ENCODE measurements at places on chromosomes 6 and 20.
A peak's percentile ranks its signal among the peaks of the same experiment; 100 is the strongest.

DNA sequence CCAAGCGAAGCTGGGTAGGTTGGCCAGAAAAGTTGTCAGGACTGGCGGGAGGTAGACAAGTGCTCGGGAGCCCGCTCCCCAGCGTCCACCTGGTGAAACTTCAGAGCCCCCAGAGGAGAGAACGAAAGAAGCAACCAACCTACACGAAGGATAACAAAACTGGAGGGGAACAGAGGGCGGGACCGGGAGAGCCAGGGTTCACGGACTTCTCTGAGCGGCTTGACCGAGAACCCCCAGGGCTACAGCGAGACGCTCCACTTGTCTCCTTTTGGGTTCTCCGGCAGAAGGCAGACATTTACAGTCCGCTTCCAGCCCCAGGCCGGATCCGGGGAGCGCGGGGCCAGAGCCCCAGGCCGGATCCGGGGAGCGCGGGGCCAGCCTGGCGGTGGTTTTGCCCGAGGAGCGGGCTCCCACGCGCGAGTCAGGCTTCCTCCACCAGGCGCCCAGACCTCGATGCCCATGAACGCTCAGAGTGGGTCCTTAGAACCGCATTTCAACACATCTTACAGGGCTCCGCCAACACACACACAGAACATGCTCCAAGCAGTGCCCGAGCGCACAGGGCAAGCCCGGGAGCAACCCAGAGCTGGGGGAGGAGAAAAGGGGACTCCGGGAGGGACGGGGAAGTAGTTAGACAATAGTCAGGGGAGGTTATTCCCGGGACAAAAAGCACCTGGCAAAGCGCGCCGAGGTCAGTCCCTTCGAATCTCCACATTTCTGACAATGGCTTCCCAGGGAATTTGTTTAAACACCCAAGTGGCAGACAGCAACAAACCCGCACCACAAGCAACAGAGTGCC, 1.1 kb downstream of the PTPRK start:
- no peak for DNase-seq

DNA sequence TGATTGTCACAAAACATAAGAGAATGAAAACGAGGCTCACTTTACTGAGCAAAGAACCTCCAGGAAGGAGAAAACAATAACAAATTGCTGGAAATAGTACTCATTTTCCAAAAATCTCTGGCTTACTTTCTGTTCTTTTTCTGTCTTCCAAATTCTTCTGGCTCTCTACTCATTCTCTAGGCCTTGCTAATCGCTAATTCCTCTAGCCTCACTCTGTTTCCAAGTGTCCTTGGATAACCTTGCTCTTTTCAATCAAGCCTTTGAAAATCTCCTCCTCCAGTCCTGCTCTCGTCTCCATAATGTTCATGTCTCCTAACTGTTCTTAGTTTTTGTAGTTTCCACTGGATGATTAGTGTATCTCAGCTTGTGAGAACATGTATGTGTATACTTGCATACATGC, 96.2 kb upstream of the MAP7 start:
- DNase-seq: no peak

DNA sequence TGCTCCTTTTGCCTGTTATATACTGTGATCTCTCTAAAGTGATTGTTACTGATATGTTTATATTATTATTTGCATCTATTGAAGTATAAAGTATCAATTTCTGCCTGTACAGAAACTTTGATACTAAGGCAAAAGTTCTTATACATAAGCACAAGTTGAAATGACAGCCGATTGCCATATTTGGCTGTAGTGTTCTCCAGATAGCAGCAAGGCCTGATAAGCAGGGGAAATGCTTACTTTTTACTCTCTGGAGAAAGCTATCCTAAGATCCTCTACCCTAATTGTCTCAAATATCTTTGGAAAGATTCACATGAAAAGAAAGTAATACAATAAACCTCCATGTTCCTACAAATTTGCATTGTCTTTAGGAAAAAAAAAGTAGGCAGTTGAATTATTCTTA, 31.4 kb downstream of the SENP6 start:
- no peak for DNase-seq

GRCh38 chr6:79167931-79168694, 66.4 kb downstream of the HMGN3 start:
- no peak for DNase-seq

DNA sequence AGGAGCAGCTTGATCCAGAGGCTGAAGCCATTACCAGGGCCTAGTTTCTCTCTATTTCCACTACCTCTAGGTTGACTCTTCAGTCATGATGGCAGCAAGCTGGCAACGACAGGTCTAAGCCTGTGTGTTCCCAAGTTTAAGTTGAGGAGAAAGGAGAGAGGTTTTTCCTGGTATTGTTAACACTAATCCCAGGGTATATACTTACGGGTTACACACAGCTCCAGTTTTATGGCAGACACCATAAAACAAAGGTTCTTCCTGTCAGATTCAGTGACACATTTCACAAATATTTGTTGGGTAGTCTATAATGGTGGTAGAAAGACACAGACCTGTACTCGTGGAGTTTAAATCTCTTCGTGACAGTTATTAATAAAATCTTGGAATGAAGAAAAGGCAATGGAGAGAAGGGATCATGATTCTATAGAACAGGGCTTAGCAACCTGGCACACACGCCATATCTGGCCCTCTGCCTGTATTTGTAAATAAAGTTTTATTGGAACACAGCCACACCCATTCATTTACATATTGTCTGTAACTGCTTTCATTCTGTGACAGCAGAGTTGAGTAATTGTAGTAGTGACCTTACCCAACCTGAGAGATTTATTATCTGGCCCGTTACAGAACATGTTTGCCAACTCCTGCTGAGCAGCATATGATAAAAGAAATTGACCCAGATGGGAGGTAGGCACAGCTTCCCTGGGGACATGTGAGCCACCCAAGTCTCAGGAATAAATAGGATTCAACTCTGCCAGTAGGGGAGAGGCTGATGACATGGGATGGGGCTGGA, 323.3 kb downstream of the CDH4 start:
- DNase-seq: no peak

DNA sequence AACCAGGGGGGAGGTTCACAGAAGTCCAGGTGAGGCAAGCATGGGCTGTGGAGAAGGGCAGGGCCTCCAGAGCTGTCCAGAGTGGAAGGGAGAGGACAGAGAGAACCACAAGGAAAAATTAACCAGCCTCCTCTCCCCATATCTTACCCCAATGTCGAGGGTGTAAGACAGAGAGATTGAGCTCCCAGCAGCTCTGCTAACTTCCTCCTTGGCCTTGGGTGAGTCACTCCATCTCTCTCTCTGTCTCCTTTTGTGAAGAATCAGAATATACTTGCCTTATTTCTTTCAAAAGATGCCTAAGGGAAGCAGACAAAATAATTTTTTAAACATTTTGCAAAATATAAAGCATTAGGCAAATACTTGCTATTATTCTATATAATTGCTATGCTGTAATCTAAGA, 58.3 kb upstream of the IYD start:
- peak; percentile 24 for DNase-seq

DNA sequence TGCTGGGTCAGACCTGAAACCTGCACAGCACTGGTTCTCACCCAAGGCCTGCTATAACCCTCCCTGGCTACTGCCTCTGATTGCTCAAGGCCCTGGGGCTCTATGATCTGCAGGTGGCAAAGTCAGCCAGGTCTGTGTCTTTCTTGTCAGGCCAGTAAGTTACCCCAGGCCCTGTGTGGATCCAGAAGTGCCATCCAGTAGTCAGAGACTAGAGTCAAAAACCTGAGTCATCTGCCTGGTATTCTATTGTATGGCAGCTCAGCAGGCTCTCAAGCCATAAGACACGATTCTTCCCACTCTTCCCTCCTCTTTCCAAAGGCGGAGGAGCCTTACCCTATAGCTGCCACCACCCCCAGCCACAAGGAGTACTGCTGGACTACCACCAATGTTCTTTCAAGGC, 593.0 kb downstream of the FRK start:
- no peak for DNase-seq

GRCh38 chr6:156957931-156958547, 180.9 kb downstream of the ARID1B start:
- no peak for DNase-seq

DNA sequence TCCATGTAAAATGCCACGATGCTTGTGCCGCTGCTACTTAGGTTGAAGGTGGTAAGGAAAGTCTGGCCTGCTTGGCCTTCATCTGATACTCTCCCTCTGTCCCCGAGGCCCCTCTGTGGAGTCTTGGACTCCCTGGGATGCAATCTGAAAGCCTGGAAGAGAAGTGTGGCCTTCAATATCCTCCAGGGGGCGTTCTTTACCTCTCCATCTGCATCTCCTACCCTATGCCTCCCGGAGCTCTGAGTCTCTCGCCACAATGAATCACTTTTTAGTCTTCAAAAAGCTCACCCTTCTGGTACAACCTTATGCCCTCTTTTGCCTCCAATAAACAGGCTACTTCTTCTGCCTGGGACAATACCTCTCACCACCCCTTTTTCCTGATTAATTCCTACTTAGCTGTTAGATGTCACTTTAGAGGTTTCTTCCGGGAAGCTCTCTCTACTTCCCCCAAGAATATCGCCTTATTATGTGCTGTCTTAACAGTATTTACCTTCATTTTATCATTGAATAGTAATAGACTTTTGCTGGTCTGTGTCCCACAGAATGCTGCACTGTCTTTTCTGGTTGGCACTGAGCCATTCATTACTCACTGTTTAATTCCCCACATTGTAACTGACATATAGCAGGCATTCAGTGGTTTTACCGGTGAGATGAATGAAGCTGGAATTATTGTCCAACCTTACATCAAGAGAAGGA, 13.9 kb upstream of the ATG5 start:
- peak; percentile 67 for DNase-seq

- peak; percentile 61 for DNase-seq
Observed at GRCh38 chr6:33391922-33392594, 435 bp downstream of the KIFC1 start.

GRCh38 chr6:133697666-133698065, 191.2 kb upstream of the TCF21 start:
- no peak for DNase-seq

DNA sequence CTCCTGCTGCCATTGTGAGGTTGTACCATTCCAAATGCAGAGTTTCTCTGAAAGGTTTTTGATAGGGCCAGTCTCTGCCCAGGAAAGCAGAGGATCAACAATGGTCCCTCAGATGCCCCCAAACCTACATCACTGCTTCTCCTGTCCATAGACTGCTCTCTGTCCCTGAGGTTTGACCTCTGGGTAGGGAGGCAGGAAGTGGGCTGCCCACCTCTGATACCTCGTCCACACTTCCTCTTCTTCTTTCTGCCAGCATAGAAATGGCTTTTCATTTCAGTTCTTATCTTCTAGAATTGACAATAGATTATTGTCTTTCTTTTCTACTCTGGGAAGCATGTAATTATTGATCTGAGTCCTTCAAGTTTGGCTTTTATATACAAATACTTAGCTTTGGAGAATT, 170.6 kb downstream of the TRMT11 start:
- DNase-seq: no peak

GRCh38 chr20:19769507-19769906, 11.4 kb downstream of the RIN2 start:
- DNase-seq: no peak

- no peak for DNase-seq
Observed at GRCh38 chr6:33452496-33452895, 1.9 kb upstream of the ZBTB9 start.

GRCh38 chr6:43250992-43251373, 7.7 kb downstream of the TTBK1 start:
- peak; percentile 21 for DNase-seq

DNA sequence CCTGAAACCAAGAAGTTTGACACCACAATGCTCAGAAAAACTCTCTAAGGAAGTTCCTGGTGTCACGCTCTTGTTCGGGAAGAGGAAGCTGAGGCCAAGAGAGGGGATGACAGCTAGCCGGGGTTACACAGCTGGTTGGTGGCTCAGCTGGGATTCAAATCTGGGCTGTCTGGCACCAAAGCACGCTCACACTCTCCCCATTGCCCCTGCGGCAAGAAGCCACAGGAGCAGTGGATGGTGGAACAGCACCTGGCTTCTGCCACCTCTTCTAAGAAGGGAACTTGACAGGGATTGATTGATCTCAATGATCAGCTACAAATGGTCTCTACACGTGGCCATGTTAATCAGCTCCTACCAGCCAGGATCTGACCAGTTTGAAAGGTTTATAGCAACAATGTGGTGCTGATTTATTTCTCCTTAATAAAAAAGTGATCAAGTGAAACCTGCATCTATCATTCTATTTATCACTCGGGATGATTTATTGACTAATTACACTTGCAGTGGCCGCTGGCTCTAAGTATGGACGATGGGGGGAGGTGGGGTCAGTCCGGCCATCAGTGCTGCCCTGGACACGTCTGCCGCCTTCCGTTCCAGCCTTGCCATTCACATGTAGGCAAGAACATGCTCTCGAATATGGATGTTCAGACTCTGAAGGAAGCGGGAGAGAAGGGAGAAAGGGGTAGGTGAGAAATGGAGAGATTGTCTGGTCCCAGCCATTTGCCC, 71.9 kb upstream of the TOP1 start:
- DNase-seq: peak; percentile 84

DNA sequence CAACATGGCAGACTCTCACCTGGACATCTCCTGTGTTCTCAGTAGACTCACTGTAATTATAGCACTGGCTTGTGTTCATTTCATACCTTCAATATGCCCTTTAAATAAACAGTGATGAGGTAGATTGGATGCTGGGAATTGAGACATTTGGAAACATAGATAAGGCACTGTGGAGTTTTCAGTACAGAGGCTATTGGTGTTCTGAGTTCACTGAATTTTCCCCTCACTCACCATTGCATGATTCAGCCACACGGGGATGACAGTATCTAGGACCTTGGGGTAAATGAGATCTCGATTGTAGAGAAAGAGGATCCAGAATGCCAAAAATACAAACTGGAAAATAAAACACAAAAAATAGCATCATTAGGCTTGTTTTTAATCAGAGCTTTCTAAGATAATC, 12.6 kb downstream of the ADTRP start:
- DNase-seq: no peak

DNA sequence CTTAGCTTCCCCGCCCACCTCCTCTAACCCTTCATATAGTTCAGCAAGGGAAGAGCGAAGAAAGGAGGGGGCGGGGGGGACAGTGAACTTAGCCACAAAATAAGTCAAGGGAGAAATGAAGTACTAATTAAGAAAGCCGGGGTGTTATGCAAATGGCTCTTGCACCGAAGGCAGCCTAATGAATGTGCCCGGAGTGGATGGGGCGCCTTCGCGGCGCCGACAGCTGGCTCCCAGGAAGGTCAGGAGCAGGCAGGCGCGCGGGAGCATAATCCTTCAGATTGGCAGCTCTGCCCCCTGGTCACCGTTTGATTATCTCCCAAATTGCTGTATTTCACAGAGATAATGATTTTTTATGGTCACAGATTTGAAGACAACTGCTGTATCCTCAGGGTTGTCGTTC, 395.1 kb downstream of the TFAP2B start:
- no peak for DNase-seq

- DNase-seq: peak; percentile 33
Observed at GRCh38 chr6:2531426-2532215, 219.1 kb downstream of the MYLK4 start.

- no peak for DNase-seq
Observed at GRCh38 chr6:2760882-2761842, 4.0 kb upstream of the WRNIP1 start.

GRCh38 chr6:161228921-161229591, 44.8 kb downstream of the AGPAT4 start:
- DNase-seq: peak; percentile 92
